Activated T-helper 2 cell treated with anti-CD3 and anti-CD28 coated beads, Interferon-gamma antibody, Interleukin-2, Interleukin-4, amounts not matched to agents 10 μg/mL and 5 μg/mL and 100 μg/mL, durations not matched to agents 14 hours and 24 hours and 36 hours (primary cell): ENCODE measurements at places on chromosomes 1 and 21. TPM values are rescaled to one million over a fixed set of nuclear protein-coding genes. Genes with fewer than 3 reads are reported as not detected.

TAL1 gene
- total RNA-seq, result not detected in 2 replicates

DNA sequence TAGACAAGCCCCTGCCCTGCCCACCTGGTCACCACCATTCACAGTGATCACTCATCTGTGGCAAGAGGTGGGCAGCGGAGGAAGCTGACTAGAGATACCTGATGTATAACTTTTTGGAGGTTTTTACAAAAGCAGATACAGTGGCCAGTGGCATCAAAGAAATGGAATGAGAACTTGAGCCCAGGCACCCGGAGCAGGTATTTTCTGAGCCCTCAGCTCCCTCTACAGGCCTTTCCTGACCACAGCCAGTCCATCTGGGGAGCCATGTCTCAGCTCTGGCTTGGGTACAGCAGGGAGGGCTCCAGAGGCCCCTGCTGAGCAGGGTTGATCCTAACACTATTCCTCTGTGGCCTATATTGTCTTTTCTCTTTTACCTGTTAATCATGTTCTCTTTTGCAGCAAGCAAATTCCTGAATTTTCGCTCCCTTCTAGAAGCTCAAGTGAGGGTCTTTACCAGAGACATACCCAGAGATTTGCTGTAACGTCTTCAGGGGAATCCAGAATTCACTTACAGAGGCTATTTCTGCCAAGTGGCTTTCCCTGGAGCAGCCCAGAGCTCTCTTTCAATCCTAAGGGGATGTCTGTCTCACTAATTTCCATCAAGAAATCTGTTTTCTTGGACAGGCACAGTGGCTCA, 27.3 kb downstream of the GPR157 start:
- DNase-seq, result no peak

GRCh38 chr1:96997717-96998116, 276.1 kb downstream of the PTBP2 start:
- DNase-seq, result no peak

GRCh38 chr21:30629200-30629599, 5.8 kb upstream of the KRTAP20-2 start:
- no peak for DNase-seq

DNA sequence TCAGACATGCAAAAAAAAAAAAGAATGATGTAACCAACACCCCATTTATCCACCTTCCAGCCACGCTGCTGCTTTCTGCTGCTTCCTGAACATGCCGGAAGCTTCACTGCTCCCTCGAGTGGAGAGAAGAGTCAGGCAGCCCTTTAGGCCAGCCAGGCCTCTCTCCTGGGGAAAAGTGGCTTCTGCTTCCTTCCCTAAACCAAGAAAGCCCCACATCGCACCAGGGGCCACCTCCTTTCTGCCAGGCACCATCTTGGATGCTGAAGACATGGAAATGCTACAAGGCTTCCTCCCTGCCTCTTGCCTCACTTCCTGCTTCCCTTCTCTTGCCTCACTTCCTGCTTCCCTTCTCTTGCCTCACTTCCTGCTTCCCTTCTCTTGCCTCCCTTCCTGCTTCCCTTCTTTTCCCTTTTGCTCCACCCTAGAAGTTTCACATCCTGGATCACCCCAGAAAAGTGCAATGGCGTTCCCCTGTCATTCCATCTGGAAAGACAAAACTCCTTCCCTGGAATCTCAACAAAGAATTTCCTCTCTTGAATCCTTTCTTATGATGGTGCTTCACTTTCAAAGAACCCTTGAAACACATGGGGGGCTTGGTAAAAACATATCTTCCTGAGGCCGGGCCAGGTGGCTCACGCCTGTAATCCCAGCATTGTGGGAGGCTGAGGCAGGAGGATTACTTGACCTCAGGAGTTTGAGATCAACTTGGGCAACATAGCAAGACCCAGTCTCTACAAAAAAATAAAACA, 18.7 kb downstream of the TNFRSF8 start:
- no peak for DNase-seq

DNA sequence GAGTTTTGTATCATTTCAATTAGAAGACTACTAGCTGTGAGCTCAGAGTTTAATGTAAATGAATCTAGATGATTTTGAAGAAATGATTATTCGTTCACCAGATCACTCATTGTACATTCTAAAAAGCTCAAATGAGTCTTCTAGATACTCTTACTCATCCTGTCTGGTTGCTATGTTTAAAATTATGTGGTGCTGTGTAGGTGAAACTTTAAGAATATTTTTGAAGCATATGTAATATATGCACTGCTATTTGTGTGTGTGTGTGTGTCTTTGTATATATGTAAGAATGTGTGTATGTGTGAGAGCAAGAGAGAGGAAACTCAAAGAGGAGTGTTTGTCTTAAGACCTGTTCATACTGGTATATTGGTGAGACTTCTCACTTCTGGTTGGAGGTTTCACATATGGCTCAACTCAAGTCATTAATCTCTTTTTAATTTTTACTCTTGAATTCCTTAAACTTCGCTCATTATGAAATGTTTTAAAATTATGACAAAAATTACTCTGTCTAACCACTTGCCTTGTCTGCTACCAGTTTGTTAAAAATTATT, 8.6 kb upstream of the C1orf105 start:
- DNase-seq, result no peak

CNKSR1 gene
- total RNA-seq, result 3.4 TPM in 2 replicates

SEC16B gene
- total RNA-seq, result not detected in 2 replicates

GRCh38 chr1:36829066-36829465, 205.2 kb downstream of the GRIK3 start:
- no peak for DNase-seq

DNA sequence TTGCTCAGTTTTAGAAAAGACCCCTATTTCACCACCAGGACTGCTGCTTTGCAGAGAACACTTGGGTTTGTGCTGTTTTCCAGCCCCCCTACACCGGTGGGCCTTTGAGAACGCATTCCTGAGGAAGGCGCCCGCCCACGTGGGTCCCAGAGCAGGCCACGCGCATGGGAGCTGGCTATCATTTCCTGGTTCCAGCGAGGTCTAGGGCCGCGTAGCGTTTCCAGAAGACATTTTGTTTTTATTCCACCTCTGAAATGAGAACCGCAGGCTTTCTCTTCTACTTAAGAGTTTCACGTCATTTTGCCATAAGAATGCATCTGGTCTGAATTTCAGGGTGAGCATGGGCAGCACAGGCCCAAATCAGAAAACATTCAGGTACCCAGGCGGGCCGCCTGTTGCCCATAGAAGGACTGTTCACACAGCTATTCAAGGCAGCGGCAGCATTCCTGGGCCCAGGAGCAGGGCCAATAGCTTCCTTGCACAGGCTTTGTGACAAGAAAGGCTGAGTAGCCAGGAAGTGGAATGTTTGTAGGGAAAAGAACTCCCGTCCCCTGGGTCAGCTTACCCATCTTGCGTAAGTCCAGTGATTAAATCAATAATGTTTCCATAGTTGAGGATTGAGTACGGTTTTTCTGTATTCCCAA, 1.4 kb upstream of the KLHL21 start:
- DNase-seq, result no peak

GRCh38 chr1:171221665-171222591, 26.4 kb upstream of the FMO1 start:
- DNase-seq, result no peak

DNA sequence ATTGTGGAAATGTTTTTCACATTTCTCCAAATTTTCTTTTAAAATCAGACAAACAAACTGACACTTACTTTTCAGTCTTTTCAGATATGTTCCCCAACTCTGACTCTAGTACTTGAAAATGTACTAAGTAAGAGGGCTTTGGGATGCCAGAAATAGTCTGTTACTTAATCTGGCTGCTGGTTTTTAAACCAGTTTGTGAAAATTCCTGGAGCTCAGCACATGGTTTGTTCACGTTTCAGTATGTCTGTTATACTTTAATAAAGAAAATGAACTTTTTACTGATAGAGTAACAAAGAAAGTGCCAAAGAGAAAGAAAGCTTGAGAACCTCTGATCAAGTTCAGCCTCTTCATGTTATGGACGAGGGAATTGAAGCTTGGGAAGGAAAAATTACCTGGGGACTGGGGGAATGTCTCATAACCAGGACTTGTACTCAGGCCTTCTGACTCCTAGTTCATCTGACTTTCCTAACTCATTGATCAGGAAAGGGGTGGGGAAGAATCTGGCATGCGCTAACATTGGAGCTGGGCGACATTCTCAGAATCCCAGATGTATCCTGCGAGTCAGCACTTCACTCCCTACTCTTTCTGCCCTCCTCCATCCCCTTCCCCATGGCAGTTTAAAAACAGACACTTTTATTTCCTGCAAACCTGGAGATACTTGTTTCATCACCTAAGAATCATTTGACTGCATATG, 30.8 kb upstream of the DNAJC6 start:
- DNase-seq, result no peak

AVPR1B gene
- not detected in 2 replicates for total RNA-seq

TSNAX gene
- 43.9 and 44.4 TPM in 2 replicates for total RNA-seq

DNA sequence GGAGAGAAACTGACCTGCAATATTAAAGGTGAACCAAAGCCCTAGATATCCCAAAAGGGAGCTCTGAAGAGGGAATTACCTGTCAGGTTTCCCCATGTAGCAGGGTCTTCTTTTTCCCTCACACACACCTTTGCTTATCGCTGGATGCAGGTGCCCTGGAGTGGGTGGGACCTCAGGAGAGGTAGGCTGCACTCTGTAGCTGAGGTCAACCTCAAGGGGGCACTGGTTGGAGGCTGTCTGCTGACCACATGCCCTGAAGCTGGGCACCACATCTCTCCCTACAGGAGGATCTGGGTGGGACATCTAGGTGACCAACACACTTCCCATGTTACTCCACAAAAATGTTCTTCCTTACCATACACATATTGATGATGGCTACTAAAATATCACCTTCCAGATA, 298.7 kb upstream of the USP25 start:
- no peak for DNase-seq

RUNX3 gene
- 129 and 135 TPM in 2 replicates for total RNA-seq

DNA sequence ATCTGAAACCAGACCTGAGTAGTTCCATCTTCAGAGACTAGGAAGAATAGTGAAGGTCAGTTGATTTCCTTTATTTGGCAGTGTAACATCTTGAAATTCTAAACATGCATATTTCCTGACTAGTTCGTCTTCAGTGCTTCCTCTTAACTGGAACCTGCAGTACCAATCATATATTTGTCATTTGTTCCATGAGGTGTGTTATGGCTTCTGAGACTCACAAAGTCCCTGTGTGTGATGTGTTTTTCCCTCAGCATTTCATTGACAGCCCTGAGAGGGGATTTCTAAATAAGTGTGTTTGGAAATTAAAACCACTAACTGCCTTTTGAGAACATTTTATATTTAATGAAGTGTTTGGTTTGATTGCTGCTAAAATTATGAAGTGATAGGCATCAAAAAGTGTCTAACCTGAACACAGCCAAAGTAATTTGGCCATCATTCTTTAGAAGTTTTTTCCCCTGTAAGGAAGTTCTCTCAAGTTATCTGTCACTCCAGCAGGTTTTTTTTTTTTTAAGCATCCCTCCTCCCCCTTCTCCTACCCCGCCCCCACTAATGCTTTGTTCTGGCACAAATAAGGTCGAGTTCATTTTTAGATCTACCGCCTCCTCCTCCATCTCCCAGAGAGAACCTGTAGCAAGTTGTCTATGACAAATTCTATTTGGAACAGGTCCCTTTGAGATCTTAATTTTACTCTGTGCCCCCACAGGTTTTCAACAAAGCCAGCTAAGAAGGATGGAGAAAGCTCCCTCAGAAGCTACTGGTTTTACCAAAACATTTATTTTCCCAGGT, 61.4 kb downstream of the TMEM200B start:
- DNase-seq, result no peak

- DNase-seq, result no peak
These were observed 84.1 kb upstream of the C21orf91 start for GRCh38 chr21:17903029-17903806.

SNX27 gene
- total RNA-seq, result 29.3 and 32.6 TPM in 2 replicates

- no peak for DNase-seq
These were observed 8.0 kb upstream of the PLCH2 start for GRCh38 chr1:2468041-2468472.
